ENCODE measurements at places on chromosomes 2 and 18.

DNA sequence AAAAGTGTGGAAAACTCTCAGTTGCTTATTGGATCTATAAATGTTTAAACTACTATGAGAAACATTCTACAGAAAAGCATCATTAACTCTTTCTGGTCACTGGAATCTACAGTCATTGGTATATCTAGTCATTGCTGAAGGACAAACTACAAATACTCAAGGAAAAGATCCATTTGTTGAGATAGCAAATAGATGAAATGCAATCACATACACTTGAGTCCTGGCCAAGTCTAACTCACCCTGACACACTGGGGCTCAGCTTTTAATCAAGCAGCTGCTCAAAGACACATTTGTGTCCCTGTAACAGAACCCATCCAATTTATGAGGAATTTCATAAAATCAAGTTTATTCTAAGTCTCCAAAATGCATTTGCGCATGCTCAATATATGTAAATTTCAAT, 68.7 kb downstream of the CDH2 start:
- DNase-seq, result no peak

DNA sequence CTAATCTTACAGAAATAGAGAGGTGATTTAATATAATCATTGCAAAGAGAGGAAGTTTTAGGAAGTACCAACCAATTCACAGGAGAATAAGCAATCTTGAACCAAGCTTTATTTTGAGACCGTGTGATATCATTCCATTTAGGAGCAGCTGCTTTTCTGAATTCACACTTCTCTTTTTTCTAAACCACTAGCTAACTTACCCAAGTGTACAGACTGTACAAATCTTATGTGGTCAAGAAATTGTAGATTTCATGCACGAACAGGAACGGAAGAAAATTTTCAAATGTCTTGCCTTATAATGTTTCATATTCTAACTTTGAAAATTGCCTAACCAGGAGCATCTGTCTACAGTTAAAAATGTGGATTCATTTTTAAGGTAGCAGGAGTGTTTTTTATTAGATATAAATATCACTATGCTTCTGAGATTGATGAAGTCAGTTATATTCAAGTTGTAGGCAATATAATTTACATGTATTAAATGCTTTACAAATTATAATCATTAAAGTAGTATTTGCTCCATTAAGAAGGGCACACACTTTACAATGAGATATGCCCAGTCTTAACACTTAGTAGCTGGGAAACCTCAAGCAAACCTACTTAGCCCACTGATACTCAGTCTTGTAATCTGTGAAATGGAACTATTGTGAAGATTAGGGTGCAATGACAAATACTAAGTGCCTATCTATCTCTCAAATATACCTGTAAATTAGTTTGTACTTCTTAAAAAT, 302.2 kb upstream of the STON1 start:
- no peak for DNase-seq

- DNase-seq, result no peak
Observed at GRCh38 chr2:127093648-127094210, 13.2 kb downstream of the BIN1 start.

DNA sequence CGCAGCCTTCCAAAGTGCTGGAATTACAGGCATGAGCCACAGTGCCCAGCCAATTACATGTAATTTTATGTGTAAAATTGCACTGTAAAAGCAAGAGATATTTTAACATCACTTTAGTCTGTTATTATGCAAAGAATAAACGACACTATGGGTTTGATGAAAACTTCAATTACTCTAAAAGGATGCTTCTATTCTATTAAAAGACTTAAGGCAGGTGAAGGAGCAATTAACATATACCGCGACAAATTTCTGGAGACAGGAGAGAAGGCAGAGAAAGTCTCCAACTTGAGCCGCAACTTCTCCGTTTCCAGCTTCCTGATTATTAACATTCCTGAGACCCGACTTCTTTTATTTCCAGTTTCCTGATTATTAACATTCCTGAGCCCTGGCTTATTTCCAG, 53.7 kb downstream of the FAM210A start:
- no peak for DNase-seq

DNA sequence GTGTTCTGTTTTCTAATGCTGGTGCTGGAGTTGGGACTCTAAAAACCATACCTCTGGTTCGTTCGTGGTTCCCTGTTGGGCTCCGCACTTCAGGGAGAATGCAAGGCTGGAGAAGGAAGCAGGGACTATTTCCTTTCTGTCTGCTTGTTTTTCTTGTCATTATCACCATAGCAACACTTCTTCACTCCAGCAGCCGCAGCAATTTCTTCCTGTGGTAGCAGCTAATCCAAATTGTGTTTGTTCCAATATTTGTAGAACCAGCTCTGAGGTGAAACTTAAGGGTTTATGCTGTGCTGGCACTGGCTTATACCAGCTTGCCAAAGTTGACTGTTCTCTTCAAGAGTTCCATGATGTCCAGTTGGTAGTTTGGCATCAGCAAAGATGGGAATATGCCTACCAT, 301.4 kb upstream of the SYT4 start:
- no peak for DNase-seq

GRCh38 chr2:12424809-12425208, 291.9 kb upstream of the TRIB2 start:
- DNase-seq, result no peak

- no peak for DNase-seq
Observed at GRCh38 chr2:41720331-41721251, 327.2 kb upstream of the PKDCC start.

DNA sequence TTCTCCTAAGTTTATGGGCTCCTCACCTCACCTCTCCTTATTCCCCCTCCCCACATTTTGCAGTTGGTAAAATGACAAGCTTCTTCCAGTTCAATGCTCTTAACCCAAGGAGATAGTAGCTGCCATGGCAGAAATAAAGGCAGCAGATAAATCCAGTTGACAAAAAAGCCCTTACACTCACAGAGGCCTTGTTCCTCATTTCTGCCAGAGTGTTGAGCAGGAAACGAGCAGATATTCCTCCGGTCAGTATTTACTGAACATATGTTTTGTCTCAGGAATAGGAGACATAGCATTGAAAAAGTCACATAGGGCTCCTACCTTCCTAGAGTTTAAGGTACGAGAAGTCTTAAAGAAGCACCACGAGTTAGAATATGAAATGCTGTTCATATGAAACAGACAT, 493.7 kb upstream of the TNP1 start:
- DNase-seq, result no peak

- DNase-seq, result no peak
Observed at GRCh38 chr2:47558768-47559684, 156.1 kb downstream of the MSH2 start.

DNA sequence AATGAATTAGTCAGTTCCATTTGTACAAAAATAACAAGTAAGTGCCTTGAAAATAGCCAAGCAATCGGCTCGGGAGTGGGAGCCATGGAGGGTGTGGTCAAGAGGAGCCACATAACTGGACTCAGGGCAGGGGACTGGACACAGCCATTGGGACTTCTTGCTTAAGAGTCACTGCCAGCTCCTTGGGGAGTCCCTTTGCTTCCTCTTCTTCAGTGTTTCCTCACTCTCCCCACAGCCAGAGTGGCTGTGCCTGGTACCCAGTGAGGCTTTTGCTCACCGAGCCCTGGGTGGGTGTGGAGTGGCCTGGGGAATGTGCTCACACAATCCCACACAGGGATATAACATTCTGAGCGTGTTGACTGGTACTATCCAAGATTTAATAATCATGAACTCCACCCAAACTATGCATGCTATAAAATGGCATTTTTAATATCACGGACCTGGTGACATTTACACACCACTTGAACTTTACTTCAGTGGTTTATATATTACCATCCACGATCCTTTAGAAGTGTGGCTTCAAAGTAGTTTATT, 94.6 kb downstream of the PTGR3 start:
- DNase-seq, result no peak

Measured in stimulated activated CD4-positive, alpha-beta T cell treated with anti-CD3 and anti-CD28 coated beads, Interleukin-1b, Interleukin-23, amount 100 ng/mL, for 1 hour (primary cell).